ENCODE measurements at places on chromosomes 12 and 14. TPM values are rescaled to one million over a fixed set of nuclear protein-coding genes. Genes with fewer than 3 reads are reported as not detected.

- no peak for DNase-seq
Observed at GRCh38 chr12:50520416-50521207, 15.8 kb downstream of the DIP2B start.

DNA sequence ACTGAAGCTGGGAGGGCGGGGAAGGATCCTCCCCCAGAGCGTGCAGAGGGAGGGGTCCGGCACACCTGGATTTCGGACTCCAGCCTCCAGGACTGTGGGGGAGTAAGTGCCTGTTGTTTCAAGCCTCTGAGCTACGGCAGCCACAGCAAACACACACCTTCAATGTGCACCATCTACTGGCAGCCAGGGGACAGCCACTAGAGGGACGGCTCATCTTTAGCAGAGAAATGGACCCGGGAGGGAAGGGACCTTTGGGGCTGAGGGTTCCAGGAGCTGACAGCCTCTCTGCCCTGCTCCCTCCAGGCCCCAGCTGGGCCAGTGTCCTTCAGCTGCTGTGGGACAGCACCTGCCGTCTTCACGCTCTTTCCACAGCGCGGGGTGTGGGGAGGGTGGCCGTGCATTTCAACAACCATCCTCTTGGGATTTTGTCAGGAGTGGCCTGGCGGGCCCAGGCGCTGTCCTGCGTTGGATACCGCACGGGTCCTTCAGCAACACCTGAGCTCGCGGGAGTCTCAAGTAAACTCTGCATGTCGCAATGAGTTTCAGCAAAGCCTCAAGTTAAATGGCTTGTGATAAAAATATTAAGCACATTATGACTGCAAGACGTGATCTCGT lies 209.2 kb upstream of the C14orf180 start:
- DNase-seq: no peak

GRCh38 chr12:26233631-26234030 lies 38.3 kb downstream of the SSPN start:
- no peak for DNase-seq

DNA sequence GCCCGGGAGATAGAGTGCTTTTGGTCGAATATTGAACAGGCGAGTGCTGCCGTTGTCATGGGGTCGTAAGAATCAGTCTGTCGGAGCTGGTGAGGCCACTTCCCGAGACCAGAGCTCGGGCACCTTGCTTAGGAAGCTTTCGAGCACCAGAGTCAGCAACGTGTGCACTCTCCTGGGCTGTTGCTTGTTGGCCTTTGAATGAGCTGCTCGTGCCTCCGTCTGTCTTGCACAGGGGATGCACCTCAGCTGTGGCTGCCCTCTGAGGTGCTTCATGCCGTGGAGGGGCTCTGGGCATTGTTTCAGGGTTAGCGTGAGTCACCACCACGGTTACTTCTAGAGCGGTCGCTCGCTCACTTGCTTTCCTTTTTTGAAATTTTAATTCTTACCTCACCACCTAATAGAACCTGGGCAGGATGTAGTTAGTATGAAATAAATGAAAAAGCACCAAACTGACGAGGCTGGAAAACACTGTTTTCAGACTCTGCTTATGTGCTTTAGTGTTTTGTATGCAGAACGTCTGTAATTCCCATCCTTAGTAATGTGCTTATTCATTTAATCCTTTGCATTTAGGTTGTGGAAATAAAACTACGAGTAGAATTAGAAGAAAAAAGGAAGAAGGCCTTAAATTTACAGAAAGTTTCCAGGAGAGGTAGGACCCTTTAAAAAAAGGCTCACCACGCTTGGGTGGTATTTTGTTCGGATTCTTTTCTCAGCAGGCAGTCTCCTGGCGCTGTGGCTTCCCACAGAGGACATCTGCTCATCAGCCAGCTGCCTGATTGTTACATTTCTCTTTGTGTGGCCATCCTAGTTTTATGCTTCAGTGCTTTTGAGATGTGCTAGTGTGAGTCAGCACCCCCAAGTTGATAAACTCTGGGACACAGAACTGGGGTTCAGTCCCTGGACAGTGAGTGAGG lies 40.6 kb downstream of the EP400 start:
- no peak for DNase-seq

DNA sequence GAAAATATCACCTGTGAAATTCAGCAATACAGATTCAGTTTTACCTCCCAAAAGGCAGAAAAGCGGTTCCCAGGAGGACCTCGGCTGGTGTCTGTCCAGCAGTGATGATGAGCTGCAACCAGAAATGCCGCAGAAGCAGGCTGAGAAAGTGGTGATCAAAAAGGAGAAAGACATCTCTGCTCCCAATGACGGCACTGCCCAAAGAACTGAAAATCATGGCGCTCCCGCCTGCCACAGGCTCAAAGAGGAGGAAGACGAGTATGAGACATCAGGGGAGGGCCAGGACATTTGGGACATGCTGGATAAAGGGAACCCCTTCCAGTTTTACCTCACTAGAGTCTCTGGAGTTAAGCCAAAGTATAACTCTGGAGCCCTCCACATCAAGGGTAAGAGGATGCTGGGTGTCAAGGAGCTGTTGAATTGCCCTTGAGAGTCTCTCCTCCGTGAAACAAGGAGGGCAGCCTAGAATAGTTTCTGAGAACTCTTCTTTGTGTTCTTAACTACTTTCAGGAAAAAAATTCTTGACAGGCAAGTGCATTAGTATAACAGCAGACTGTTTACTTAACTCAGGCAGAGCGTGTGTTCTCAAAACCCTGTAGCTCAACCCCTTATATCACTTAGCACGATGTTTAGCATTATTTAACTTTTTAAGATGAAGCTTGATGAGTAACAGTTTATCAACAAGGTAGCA lies 7.7 kb downstream of the TDP1 start:
- DNase-seq: no peak

DNA sequence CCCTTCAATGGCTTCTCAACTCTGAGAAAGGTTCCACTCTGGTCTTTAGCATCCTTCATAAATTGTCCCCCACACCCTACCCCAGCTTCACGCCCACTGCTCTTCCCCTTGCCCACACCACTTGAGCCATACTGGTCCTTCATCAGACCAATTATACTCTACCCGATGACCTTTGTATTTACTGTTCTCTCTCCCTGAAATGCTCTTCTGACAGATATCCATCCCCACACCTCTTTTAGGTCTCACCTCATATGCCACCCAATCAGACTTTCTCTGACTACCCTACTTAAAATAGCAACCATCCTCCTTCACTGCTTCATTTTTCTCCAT lies 135.7 kb downstream of the MED13L start:
- DNase-seq: no peak

GRCh38 chr12:51208016-51208660 lies 9.7 kb downstream of the POU6F1 start:
- DNase-seq: no peak

- no peak for DNase-seq
Observed at GRCh38 chr12:105036937-105037649, 47.2 kb downstream of the ALDH1L2 start.

The CBLN3 gene
- 0.48 TPM for total RNA-seq

The RNF212B gene
- not detected for total RNA-seq

The CCDC38 gene
- total RNA-seq: not detected

The SDS gene
- total RNA-seq: 1.3 TPM
